ENCODE measurements at places on chromosomes 1 and 21. TPM values are rescaled to one million over a fixed set of nuclear protein-coding genes. Genes with fewer than 3 reads are reported as not detected.

DNA sequence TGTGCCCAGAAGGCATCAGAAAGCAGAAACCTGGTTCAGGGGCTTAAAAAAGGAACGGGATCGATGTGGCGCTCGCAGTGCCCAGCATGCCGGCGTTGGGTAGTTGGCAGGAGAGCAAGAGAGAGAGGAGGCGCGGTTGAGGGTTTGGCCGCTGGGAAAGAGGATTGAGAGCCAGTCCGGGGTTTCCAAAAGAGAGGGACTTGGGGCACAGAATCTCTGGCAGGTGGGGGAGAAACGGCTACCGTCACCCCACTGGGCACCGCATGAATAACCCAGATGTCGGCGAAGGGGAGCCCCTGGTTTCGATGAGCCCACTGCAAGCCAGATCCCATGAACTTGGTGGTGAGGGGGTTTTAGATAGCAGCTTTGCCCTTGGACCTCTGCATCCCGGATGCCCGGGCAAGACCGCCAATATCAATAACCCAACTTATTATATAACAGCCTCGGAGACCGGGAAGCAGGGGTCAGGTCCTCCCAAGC is 60.4 kb upstream of the ACOT11 start:
- DNase-seq: no peak

DNA sequence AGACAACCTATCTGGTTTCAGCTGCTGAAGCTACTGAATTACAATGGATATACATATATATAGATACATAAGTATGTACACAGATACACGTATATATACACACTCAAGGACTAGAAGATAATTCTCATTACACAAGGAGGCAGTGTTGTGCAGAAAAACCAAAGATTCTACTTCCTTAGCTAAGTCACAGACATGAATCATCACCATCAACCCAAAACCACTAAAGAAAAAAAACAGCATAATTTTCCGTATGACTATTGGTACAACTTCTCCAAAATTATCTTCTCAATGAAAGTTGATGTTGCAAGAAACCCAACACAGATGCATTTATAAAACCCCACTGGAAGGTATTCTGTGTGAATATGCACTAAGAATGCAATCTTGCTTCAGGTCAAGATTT is 36.8 kb upstream of the RPF1 start:
- peak; percentile 94 for DNase-seq

DNA sequence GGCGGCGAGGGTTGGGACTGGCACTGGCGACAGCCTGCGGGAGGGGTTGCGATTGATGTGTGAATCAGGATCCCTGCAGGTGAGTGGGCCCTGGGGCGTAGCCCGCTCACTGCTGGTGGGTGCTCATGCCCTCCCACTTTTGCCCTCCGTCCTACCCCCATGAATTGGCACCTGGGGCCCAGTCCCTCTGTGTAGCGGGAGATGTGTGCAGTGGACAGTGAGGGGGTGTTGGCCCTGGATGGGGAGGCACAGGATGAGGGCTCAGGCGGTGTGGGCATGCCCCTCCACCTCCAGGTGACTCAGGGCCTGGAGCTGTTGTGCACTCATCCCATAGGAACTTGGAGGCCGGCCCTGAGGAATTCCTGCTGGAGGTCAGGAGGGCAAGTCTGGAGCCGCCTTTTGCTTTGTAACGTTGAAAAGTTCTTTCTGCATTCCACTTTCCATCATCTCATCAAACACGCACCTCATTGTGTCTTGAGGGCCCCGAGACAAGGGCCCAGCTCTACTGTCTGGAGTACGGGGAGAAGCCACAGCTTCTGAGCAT is 3.0 kb downstream of the PEAR1 start:
- peak; percentile 92 for DNase-seq

GRCh38 chr1:203547147-203547546 is 53.2 kb downstream of the OPTC start:
- DNase-seq: no peak

PKNOX1 gene
- 35.0 TPM for total RNA-seq

FMO1 gene
- not detected for total RNA-seq

CLDN17 gene
- total RNA-seq: not detected

GRCh38 chr1:161890574-161890973 is 124.5 kb downstream of the ATF6 start:
- no peak for DNase-seq

Data from IMR-90 (cell line).